NCI-H774 (cell line): ENCODE measurements at places on chromosomes 12 and 14.

- no peak for DNase-seq
These were observed 128.3 kb upstream of the FGD4 start for GRCh38 chr12:32270818-32271710.

- DNase-seq = no peak
These were observed 250.9 kb downstream of the C12orf75 start for GRCh38 chr12:105581420-105581819.

DNA sequence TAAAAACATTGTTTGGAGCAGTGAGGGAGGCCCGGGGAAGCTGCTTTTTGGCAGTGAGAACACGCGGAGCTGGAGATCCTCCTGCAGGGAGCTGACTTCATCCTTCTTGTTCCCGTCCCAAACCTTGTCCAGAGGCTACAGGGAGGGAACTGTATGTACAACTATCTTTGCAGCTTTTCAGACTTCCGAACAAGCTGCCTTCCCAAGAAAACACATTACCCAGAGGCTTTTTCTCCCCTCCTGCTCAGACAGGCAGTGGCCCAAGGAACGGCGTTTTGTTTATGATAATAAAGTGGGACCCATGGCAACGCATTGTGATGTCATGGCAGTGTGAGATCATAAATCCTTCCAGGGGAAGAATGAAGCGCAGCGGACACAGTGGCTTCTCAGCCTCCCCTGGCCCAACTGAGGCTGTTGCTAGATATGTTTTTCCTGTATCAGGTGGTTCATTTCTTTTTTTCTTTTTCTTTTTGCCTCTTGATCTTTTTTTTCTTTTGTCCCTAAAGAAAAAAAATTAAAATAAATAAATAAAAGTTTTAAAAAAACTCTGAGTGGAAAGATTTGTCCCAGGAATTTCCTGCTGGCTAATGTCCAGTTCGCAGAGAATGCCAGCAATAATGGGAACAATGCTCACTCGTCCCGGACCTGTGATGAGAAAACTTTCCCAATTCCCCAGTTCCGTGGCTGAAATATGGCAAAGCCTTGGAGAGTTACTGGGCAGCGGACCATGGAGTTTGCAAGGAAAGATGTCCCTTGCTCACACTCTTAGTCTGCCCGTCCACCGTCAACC is 103.4 kb upstream of the MAP1LC3B2 start:
- peak; percentile 27 for DNase-seq

DNA sequence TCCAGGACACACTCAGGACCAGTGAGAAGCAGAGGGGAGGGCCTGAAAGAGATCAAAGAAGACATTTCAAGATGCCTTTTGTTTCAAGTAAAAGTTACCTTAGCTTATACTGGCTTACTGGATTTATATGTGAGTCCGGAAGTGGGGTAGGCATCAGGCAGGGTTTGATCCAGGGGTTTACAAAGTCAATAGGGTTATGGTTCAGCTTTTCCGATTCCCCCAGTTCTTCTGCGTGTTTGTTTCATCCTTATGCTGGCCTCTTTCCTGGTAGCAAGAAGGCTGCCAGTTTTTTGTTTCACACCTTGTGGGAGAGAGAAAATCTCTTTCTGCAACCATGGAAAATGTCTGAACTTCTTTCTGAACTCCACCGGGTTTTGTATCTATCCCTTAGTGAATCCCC is 126.3 kb downstream of the ESRRB start:
- DNase-seq = no peak

DNA sequence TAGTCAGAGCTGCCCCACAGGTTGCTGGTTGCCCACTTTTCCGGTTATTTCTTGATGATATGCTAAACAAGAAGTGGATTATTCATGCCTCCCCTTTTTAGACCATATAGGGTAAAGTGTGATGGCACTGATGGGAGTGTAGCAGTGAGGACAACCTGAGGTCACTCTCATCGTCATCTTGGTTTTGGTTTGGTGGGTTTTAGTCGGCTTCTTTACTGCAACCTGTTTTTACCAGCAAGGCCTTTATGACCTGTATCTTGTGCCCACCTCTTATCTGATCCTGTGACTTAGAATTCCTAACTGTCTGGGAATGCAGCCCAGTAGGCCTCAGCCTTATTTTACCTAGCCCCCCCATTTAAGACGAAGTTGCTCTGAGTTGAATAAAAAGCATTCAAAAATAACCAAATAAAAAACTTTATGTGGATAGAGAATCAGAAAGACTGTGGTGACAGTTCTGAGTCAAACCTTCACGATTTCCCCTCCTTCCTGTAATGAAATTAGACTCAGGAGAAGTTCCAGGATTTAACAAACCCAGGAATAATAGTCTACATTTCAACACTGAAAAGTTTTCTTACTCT is 144.2 kb downstream of the PAWR start:
- DNase-seq = no peak

DNA sequence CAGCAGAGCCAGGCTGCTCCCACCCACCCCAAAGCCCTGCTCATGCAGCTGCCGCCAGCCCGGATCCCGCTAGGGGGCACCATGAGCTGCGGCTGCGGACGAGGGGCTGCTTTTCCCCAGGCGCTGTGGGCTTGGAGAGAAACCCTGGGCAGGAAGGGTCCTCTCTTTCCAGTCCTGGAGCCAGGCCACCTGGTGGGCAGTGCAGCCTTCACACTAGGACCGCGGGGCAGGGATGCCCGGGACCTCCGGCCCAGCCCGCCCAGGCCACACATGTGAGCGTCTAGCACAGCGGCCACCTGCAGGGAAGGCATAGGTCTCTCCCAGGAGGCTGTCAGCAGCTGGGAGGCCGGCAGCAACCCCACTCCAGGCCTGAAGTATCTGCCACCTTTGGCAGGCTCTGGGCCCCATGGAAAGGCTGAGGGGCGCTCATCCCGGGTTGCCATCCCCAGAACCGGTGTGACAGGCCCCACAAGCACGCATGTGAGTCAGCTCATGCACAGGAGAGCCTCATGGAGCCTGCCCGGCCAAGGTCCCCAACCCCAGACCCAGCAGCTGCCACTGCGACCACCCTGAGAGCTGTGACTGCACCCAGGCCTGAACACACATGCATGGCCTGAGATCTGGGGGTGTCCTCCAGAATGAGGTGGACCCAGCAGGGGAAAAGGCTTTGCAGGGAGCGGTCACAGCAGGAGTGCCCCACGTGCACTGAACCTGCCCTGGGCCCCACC is 280.0 kb upstream of the RTL1 start:
- DNase-seq = no peak

DNA sequence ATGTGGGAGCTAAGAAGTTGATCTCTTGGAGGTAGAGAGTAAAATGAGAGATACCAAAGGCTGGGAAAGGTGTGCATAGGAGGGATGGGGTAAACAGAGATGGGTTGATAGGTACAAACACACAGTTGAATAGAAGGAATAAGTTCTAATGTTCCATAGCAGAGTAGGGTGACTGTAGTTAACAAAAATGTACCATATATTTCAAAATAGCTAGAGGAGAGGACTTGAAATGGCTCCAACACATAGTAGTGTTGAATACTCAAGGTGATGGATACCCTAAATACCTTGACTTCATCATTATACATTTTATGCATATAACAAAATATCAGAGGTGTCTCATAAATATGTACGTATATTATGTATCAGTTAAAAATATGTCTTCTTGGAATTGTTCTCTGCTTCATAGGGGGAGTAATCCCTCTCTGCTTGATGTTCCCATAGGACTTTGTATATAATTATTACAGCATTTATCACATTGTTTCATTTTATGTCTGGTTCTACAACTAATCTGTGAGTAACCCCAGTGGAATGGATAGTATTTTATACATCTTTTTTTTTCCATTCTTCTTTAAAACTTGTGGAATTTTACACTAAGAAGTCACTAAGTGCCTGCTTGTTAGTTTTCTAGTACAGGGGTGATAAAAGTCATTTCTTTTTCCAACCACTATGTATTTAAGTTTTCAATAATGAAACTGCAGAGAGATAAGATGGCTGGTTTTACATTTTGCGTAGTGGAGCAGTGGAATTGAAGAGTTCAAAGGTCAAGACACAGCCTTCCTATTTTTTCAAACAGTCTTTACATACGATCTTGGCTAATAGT is 1940.0 kb upstream of the SEL1L start:
- no peak for DNase-seq
